ENCODE measurements at places on chromosomes 3 and 15.

DNA sequence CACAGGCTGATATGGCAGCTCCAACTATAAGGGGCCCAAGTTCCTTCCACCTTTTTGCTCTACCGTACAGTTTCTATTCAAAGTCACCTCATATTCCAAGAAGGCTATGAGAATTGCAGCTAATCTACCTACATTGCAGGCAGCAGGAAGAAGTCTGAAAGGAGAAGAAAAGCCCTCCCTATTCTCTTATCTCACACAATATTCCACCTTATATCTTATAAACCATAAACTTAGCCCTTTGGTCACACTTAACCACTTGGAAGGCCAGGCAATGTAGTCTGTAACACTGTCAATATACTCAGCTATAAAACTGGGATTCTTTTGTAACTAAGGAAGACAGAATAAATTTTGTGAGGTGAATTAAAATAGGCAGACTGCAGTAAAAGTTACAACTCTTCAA is 54.9 kb downstream of the TBC1D5 start:
- DNase-seq: peak; percentile 55

GRCh38 chr15:72995849-72996248 is 56.4 kb upstream of the NEO1 start:
- DNase-seq: no peak

GRCh38 chr3:133467780-133468179 is 67.9 kb downstream of the BFSP2 start:
- no peak for DNase-seq

GRCh38 chr3:48543271-48543866 is 13.2 kb downstream of the PFKFB4 start:
- no peak for DNase-seq

- no peak for DNase-seq
These were observed 109.5 kb downstream of the VGLL4 start for GRCh38 chr3:11534011-11534792.

DNA sequence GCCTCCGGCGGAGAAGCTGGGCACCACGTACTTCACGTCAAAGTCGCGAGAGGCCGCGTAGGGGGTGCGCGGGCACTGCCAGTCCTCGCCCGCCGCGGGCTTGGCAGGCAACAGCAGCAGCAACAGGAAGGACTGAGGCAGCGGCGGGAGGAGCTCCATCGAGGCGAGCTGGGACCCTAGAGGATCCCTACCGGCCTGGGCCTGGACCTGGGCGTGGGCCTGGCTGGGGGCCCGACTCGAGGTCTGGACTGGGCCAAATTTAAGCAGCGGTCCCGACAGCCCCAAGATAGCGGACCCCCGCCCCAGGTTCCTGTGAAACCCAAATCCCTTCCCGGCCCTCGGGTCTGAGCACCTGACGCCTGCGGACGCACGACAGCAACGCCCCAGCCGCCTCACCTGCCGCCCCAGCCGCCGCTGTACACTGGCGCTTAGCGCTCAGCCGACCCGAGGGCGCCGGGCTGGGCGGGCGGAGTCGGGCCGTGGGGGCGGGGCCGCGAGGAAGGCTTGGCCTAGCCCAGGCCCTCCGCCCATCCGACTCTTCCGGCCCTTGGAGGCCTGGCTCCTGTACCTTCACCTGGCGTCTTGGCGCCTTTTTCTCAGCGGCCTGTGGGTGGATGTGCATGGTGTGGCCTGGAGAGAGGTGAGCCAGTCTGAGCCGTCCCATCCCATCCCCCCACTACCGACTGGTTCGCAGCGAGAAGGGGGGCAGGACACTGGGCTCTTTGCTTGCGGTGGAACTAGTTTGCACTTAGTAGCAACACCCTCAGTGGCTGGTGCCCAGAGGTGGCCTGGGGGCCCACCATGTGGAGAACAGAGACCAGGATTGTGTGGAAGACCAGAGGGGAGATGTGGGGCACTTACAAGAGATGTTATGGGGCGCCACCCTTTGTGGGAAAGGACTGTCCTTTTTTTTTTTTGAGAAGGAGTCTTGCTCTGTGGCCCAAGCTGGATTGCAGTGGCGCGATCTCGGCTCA is at the start of gene MST1R:
Gene MST1R, minus strand, starts transcription at position 423 of the 974 bp plus-strand sequence. Its CDS starts 264 bp downstream, at position 159.
- DNase-seq: peak; percentile 95

- DNase-seq: peak; percentile 11
These were observed 54.5 kb upstream of the GOLGA6B start for GRCh38 chr15:72599855-72600464.

- DNase-seq: no peak
These were observed 28.0 kb downstream of the ARHGAP31 start for GRCh38 chr3:119322021-119322834.

DNA sequence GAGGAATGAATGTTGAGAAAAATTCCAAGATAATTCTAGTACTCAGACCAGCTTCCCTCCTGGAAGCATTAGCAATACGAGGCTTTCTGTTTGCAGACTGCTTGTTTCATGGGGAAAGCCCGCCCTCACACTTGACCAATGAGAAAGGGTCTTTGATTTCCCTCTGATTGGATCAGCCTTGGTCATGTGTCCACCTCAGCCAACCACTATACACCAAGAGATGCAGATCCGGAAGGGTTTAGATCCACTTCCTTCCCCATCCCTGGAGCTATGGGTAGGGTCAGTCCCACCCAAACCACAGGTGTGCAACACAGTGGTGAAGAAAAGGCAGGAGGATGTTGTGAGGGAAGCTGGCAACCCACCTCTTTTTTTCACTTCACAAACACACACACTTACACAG is 154.7 kb downstream of the SV2B start:
- DNase-seq: no peak

DNA sequence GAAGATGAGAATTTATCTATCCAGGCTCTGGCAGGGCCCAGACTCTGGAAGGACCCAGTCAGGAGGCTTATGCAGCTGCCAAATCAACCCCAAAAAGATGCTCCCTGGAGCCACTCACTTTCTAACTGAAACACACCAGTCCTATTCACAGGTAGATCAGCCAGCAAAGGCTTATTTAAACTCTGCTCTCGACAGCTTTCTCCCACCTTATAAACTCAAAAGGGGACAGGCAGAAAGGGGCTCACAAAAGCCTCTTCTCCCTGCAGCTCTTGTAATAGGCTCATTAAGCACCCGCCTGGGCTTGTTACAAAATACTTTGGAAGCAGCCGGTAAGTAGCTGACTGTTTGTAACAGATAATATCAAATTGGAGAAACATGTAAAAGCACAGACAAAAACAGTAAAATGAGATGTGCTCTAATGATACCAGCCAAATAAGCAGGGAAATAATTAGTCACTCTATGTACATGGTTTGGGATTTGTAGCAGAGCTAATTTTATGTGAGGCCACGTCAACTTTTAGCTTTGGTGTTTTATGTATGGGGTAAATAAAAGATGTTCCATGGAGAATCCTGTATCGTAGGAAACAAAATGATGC is 213.8 kb downstream of the NR2F2 start:
- no peak for DNase-seq

DNA sequence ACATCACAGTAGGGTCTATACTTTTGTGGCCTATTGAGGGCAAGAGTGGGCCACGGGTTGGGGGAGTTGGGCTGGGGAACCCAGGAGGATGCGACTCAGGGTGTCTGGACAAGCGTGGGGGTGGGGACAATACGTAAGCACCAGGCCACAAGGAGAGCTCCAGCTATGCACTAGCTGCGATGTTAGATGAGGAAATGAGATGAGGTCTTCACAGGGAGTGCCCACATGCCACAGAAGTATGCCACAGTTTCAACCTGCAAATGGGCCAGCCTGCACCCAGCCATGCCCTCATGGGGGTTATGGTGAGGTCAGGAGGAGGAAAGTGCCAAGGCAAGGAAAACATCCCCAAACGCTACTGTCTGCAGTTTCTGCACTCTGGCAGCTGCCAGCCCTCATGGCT is 30.5 kb downstream of the CACNA2D2 start:
- no peak for DNase-seq

- no peak for DNase-seq
These were observed 76.8 kb upstream of the DPH6 start for GRCh38 chr15:35622641-35623340.

Data from large intestine (tissue), 12 donors.